Kidney (tissue), 22 donors: ENCODE measurements at places on chromosomes 2 and 18.

GRCh38 chr2:120481446-120482194 lies 135.7 kb downstream of the INHBB start:
- peak; percentile 39 for DNase-seq

GRCh38 chr2:18357537-18357936 lies 202.9 kb downstream of the RDH14 start:
- DNase-seq = no peak

DNA sequence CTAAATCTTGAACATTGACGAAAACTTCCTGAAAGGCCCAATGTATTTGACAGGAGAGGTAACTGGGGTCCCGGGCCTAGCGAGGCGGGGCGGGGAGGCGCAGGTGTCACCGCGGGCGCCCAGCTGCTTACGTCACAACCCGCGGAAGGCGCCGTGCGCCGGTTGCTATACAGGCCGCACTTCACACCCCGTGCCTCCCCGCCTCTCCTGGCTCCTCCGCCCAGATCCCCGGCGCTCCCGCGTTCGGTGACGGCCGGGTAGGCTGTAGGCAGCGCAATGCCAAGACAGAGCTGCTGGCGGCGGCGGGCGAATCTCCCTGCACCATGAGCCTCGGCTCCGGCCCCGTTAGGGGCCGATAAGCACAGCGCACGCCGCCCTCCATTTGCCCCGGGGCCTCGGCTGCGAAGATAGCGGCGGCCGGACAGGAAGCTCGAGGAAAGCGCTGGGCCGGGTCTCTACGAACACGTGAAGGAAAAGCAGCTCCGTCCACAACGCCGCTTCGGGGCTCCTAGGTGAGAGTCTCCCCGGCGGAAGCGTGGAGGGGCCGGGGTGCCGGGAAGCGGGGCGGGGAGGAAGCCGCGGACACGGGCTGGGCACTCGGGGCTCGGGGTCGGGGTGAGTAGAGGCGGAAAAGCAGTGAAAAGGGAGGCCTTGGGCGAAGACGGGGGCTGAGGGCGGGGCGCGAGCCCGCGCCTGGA lies at the start of gene RNF138:
TSS of gene RNF138 (plus strand) at position 151 of the 698 bp plus-strand sequence. CDS start 903 bp downstream, outside the sequence.
- DNase-seq = peak; percentile 97

DNA sequence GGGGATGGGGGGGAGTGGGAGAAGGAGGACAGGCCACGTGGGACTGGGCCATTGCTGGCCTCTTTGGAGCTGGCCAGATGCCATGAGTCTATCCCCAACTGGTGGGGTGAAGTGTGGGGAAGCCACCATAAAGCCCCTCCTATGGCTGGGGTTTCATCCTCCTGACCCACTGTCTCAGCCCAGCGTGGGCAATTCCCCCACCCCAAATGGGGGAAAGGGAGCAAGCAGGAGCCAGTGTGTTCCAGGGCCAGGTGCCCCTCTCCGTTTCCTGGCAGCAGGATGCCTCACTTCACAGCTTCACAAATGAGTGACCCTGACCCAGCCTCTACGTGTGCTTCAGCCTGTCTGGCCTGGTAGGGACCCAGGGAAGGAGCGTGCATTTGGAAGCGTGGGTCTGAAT lies 474.7 kb upstream of the HS6ST1 start:
- DNase-seq = no peak

GRCh38 chr2:62204998-62205496 lies 9.1 kb downstream of the B3GNT2 start:
- DNase-seq = no peak
